ENCODE measurements at places on chromosomes 6 and 20. TPM values are rescaled to one million over a fixed set of nuclear protein-coding genes. Genes with fewer than 3 reads are reported as not detected.

DNA sequence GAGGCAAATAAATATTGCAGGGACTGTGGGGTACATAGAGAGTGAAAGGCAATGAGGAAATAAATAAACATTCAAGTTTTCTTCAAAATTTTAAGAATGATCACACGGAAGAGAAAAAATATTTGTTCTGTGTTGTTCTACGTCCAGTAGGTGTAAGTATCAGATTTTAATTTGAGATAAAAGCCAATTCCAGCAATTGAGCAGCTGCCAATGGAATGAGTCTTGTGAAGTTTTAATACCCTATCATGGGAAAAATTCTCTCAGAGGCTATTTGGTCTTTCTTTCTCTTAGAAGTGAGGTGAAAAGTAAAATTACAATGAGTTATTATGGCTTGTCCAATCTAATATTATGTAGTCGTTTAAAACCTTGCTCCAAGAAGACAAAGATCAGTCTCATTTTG is 195.7 kb upstream of the CITED2 start:
- DNase-seq = no peak
- peaks cover 4% of the 10 kb centered on the region for H3K27me3 ChIP-seq
- peaks cover 8% of the 10 kb centered on the region for H3K4me1 ChIP-seq
- no peak overlapping the region for H3K27ac ChIP-seq

GRCh38 chr6:127879685-127880084 is 21.2 kb downstream of the THEMIS start:
- peaks cover 78% of the 10 kb centered on the region for H3K4me1 ChIP-seq
- H3K4me3 ChIP-seq = peak overlapping the region; percentile 65
- no peaks in the 10 kb centered on the region for H3K27me3 ChIP-seq
- H3K27ac ChIP-seq = peak overlapping the region; percentile 76
- peak; percentile 47 for DNase-seq
- H3K36me3 ChIP-seq = peaks cover 19% of the 10 kb centered on the region

DNA sequence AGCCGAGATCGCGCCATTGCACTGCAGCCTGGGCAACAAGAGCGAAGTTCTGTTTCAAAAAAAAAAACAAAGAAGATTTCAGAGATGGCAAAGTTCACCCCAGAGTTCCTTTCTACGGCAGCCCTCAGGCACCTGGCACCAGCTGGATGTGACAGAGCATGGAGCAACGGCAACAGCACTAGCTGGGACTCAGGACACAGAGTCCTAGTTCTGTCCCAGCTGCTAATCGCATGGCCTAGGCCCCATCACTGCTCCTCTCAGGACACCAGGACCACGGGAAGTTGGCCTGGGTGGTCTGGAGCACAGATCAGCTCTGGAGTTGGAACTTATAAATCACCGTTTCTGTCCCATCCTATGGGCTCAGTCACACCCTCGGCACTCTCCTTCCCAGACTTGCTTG is 1.1 kb downstream of the PGC start:
- H3K36me3 ChIP-seq = no peaks in the 10 kb centered on the region
- no peak overlapping the region for H3K4me3 ChIP-seq
- H3K27me3 ChIP-seq = no peaks in the 10 kb centered on the region
- DNase-seq = no peak
- no peaks in the 10 kb centered on the region for H3K4me1 ChIP-seq

DNA sequence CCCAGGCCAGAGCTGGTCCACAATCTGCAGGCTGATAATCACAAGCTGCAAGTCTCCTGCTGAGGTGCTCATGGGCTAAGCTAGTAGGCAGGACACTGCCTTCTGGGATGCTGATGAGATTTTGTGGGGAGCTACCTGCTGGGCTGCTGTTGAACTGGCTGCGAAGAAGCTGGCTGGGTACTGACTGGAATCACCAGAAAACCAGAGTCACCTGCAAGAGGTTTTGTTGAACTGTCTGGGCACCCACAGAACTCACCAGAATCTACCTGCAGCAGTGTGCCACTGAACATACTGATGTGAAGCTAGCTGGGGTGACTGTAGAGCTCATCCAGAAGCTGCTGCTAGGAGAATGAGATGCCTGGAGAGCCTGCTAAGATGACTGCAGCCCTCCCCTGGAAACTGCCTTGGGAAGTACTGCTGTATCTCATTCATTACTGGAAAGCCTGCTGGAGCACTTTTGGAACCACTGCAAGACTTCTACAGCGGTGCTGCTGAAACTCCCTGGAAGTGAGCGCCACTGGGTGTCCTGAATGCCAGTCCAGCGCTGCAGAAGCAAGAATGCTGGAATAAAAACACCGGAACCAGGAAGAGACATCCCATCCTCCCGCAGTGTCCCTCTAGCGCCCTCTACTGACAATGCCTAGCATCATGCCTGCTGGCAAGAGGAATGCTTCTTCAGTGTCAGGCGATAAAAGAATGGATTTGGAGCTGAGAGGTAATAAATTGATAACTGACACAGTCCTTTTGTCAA is 64.9 kb upstream of the ARHGAP18 start:
- DNase-seq = peak; percentile 68
- peaks cover 2% of the 10 kb centered on the region for H3K36me3 ChIP-seq
- H3K4me1 ChIP-seq = no peaks in the 10 kb centered on the region
- H3K27me3 ChIP-seq = peaks cover 9% of the 10 kb centered on the region

DNA sequence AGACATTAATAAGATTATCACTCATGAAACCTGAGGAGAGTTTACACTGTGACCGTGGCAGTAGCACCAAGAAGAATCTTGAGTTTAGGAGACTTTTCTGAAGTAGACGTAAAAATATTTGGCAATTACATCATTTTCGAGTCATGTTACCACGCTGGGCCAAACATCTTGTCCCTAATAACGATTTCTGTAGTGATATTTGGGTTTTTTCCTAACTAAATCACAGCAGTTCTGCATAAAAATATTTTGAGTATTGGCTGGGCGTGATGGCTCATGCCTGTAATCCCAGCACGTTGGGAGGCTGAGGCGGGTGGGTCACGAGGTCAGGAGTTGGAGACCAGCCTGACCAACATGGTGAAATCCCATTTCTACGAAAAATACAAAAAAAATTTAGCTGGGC is 262.4 kb downstream of the PHF3 start:
- H3K36me3 ChIP-seq = no peaks in the 10 kb centered on the region
- DNase-seq = no peak
- H3K27me3 ChIP-seq = no peaks in the 10 kb centered on the region
- H3K4me1 ChIP-seq = no peaks in the 10 kb centered on the region

DNA sequence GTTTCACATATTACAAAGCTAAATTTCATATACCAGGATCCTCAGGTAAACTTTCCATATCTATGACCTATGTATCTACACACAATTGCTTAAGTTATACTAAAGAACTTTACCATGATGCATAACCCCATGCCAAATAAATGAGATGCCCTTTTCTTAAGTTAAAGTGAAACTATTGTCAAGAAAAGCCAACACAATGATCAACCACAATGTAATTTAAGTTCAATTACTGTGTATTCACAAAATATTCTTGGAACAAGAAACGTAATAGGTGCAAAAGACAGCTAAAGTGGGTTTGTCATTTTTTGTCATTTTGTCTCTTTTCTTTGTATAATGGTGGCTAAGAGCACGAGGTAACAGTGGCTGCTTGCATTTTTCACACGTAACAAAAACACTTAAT is 158.0 kb upstream of the SHLD1 start:
- peak overlapping the region; percentile 32 for H3K4me3 ChIP-seq
- peaks cover 78% of the 10 kb centered on the region for H3K4me1 ChIP-seq
- H3K27me3 ChIP-seq = no peaks in the 10 kb centered on the region
- H3K27ac ChIP-seq = peak overlapping the region; percentile 83
- no peak for DNase-seq

GRCh38 chr20:61833807-61834610 is 231.7 kb downstream of the TAF4 start:
- H3K4me3 ChIP-seq = no peak overlapping the region
- no peaks in the 10 kb centered on the region for H3K36me3 ChIP-seq
- no peak for DNase-seq
- no peak overlapping the region for H3K27ac ChIP-seq

GRCh38 chr20:62352402-62353288 is 14.5 kb downstream of the LAMA5 start:
- no peaks in the 10 kb centered on the region for H3K36me3 ChIP-seq
- DNase-seq = no peak
- peaks cover 2% of the 10 kb centered on the region for H3K27me3 ChIP-seq
- no peaks in the 10 kb centered on the region for H3K4me1 ChIP-seq
- H3K4me3 ChIP-seq = no peak overlapping the region
- no peak overlapping the region for H3K27ac ChIP-seq

- no peak overlapping the region for H3K27ac ChIP-seq
- peaks cover 8% of the 10 kb centered on the region for H3K27me3 ChIP-seq
- H3K4me1 ChIP-seq = no peaks in the 10 kb centered on the region
- H3K4me3 ChIP-seq = no peak overlapping the region
Measured at GRCh38 chr20:57947421-57948179, 237.8 kb upstream of the PMEPA1 start.

- no peak overlapping the region for H3K27ac ChIP-seq
- H3K4me3 ChIP-seq = no peak overlapping the region
- no peak for DNase-seq
- H3K27me3 ChIP-seq = peaks cover 8% of the 10 kb centered on the region
Measured at GRCh38 chr20:37262505-37262904, 891 bp upstream of the GHRH start.

GRCh38 chr20:58111310-58112016 is 117.0 kb downstream of the ANKRD60 start:
- H3K4me3 ChIP-seq = no peak overlapping the region
- H3K27ac ChIP-seq = no peak overlapping the region
- H3K27me3 ChIP-seq = peaks cover 30% of the 10 kb centered on the region
- H3K4me1 ChIP-seq = no peaks in the 10 kb centered on the region
- DNase-seq = no peak

- H3K36me3 ChIP-seq = no peaks in the 10 kb centered on the region
- H3K27me3 ChIP-seq = peaks cover 14% of the 10 kb centered on the region
- DNase-seq = no peak
- no peaks in the 10 kb centered on the region for H3K4me1 ChIP-seq
- no peak overlapping the region for H3K27ac ChIP-seq
Measured at GRCh38 chr6:117915846-117916245, 8.8 kb downstream of the SLC35F1 start.

DNA sequence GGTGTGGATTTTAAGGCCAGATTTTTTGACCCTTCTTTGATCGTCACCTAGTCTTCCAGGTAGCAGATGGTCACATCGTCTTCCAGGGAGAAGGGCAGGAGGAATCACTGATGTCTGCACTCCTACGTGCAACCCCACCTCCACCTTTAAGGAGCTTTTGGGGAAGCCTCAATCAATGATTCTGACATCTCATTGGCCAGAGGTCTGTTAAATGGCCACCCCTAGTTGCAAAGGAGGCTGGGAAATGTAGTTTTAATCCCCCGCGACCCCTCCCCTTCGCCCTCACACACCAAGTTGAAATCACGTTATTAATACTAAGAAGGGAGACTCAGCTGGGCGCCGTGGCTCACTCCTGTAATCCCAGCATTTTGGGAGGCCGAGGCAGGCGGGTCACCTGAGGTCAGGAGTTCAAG is 151.4 kb downstream of the BCAS1 start:
- peaks cover 40% of the 10 kb centered on the region for H3K4me1 ChIP-seq
- no peak overlapping the region for H3K4me3 ChIP-seq
- DNase-seq = no peak

DNA sequence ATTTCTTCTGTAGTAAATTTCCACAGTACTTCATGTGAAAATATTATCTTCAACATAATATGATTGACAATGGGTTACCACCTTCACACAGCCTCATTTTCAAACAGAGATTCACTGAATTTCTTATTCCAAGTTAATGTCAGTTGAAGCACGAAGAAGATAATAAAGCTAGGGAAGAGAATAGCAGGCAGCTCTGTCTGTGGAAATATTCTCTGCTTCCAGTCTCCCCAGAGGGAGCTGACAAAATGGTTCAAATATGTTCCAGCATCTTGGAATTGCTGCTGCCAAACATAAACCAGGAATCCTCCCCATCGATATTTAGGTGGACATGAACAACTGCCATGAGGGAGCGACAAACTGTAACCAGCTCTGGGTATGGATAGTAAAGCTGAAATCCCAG is 224.8 kb downstream of the GJA1 start:
- no peaks in the 10 kb centered on the region for H3K27me3 ChIP-seq
- no peaks in the 10 kb centered on the region for H3K36me3 ChIP-seq
- no peak overlapping the region for H3K4me3 ChIP-seq
- no peak for DNase-seq
- no peak overlapping the region for H3K27ac ChIP-seq

GRCh38 chr20:9789131-9789530 is 49.7 kb downstream of the PAK5 start:
- no peaks in the 10 kb centered on the region for H3K36me3 ChIP-seq
- no peaks in the 10 kb centered on the region for H3K27me3 ChIP-seq
- H3K27ac ChIP-seq = no peak overlapping the region
- H3K4me1 ChIP-seq = no peaks in the 10 kb centered on the region

GRCh38 chr6:24323632-24324337 is 34.1 kb downstream of the DCDC2 start:
- H3K4me3 ChIP-seq = no peak overlapping the region
- no peaks in the 10 kb centered on the region for H3K36me3 ChIP-seq
- H3K27me3 ChIP-seq = peaks cover 20% of the 10 kb centered on the region
- H3K27ac ChIP-seq = no peak overlapping the region

- no peak overlapping the region for H3K27ac ChIP-seq
- no peak for DNase-seq
- no peaks in the 10 kb centered on the region for H3K27me3 ChIP-seq
Measured at GRCh38 chr6:38354037-38354381, 285.7 kb downstream of the BTBD9 start.

DNA sequence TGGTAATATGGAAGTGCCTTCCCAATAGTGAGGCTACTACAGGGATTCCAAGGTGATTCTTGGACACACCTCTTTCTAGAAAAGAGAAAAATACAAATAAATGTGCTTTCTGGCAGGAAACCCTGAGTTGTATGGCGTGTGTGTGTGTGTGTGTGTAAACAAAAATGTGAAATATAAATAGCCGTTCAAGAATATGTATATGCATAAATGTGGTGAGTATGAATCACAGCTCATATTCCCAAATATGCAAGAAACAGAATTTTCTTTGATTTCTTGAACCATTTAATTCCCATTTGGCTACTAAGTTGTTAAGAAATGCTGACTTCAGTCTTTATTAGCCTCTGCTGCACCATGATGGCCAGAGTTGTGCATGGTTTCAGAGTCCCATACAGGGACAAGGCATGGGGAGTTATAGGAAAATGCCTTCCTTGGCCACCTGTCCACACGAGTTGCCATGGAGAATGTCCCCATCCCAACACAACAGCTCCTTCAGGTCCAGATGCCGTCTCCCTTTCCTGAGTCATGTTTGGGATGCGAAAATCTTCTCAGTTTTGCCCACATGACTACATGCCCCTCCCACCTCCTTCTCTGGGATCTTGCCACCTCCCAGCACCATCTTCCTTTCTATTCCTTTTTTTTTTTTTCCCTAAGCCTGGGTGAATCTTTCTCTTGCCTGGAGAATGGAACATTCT is 312.4 kb upstream of the ECI2 start:
- H3K27ac ChIP-seq = no peak overlapping the region
- H3K27me3 ChIP-seq = peaks cover 25% of the 10 kb centered on the region
- H3K4me1 ChIP-seq = no peaks in the 10 kb centered on the region
- no peak overlapping the region for H3K4me3 ChIP-seq
- no peaks in the 10 kb centered on the region for H3K36me3 ChIP-seq
- DNase-seq = no peak

GRCh38 chr6:106749609-106750008 is 120.2 kb downstream of the QRSL1 start:
- no peak for DNase-seq
- H3K4me1 ChIP-seq = no peaks in the 10 kb centered on the region
- peaks cover 9% of the 10 kb centered on the region for H3K27me3 ChIP-seq
- H3K4me3 ChIP-seq = no peak overlapping the region
- H3K27ac ChIP-seq = no peak overlapping the region
- no peaks in the 10 kb centered on the region for H3K36me3 ChIP-seq

MAPK13 gene
- 63.0 TPM for total RNA-seq

FRK gene
- total RNA-seq = 0.05 TPM

SLC22A16 gene
- total RNA-seq = not detected

FHL5 gene
- not detected for total RNA-seq

C6orf132 gene
- 0.14 TPM for total RNA-seq

WDR27 gene
- total RNA-seq = 36.2 TPM

PKIB gene
- 3.1 TPM for total RNA-seq

PACRG gene
- not detected for total RNA-seq

GRIK2 gene
- not detected for total RNA-seq

KHDRBS2 gene
- total RNA-seq = not detected

Data from activated CD4-positive, alpha-beta T cell treated with anti-CD3 and anti-CD28 coated beads for 36 hours (primary cell).